ENCODE measurements at places on chromosomes 3 and 15.

DNA sequence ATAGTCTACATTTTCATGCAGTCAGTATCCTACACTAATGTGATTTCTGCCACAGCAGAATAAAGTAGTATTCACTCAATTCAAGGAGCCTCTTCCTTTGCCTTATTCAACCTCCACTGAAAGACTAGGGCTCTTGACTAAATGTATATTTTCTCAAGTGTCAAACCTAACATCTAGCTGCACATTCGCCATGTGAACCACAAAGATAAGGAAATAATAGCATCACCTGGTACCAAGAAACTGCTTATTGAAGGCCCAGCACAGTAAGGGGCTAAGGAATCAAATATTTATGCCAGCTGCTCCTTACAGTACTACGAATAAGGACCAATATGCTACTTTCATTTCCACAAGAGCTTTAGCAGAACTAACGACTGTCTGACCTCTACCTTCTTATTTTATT, 1.3 kb downstream of the SRP14 start:
- DNase-seq, result no peak

GRCh38 chr3:59542276-59542675, 492.5 kb upstream of the CFAP20DC start:
- DNase-seq, result no peak

- DNase-seq, result no peak
Measured at GRCh38 chr15:86615816-86616215, 536.1 kb downstream of the AGBL1 start.

GRCh38 chr15:54288049-54288448, 309.8 kb downstream of the UNC13C start:
- DNase-seq, result no peak

DNA sequence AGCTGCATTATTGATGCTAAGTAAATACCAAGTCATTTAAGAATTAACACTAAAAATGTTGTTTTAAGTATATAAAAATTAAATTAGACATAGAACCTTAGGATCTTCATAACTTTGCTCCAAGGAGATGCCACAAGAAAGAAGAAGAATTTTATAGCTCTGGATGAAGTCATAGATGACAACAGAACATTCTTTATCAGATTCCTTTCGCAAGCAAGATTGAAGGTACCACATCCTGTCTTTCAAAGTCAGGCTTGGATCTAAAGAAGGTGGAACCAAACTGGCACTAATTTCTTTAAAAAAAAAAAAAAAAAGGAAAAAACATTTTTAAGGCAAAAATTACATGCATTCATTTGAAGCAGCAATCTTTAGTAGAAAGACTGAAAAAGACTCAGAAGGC, 62.5 kb downstream of the POLQ start:
- DNase-seq, result no peak

- no peak for DNase-seq
Measured at GRCh38 chr3:182935803-182936202, 44.5 kb downstream of the DCUN1D1 start.

DNA sequence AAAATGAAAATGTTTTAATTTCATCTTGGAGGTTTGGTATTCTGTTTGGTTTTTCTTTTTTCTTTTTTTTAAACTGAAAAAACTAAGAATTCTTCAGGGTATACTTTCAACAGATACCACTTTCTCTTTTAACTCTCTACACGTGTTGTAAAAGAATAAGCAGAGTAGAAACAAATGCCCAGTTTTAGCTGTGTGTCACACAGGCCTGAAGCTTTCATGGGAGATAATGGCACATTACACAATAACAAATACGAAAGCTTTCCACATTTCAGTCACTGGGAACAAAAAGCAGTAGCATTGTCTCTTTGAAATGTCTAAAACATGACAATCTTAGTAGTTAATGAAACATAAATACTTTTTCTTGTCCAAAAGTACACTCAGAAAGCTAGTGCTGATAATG, 818.5 kb downstream of the TBL1XR1 start:
- no peak for DNase-seq

DNA sequence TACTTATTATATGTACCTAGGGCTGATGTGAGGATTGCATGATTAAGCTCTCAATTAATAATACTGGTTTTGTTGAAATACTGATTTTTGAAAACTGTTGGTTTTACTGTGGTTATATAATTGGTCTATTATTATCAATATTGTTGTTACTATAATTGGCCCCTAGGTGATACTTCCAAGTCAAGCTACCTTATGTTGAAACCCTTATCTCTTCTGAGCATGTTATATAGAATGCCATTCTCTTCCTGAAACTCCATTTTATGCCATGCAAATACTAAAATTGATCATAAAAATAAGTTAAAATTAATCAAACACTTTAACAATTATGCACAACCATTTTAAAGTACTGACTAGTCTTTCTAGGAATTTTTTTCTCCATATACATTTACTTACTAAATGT, 46.1 kb downstream of the BBS4 start:
- no peak for DNase-seq

DNA sequence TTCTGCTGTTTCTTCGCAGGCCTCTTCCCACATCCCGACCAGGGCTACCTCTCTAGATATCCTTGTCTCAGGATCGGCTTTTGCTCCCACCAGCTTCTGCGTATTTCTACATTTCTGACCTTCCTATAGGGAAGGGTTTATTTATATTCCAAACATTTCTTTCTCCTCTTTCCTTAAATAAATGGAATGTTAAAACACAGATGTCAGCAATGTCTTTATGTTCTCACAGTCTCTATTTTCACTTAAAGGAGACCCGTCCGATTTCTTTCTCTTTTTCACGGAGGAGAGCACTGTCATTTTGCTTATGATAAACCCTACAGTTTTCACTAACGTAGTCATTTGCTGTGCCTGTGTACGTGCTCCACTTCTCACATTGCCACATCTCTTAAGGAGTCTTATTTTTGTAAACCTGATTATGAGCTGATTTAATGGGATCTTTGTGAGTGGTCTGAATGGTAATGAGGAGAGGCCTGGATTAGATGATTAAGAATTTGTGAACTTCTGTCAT, 630 bp downstream of the KIF15 start:
- no peak for DNase-seq

DNA sequence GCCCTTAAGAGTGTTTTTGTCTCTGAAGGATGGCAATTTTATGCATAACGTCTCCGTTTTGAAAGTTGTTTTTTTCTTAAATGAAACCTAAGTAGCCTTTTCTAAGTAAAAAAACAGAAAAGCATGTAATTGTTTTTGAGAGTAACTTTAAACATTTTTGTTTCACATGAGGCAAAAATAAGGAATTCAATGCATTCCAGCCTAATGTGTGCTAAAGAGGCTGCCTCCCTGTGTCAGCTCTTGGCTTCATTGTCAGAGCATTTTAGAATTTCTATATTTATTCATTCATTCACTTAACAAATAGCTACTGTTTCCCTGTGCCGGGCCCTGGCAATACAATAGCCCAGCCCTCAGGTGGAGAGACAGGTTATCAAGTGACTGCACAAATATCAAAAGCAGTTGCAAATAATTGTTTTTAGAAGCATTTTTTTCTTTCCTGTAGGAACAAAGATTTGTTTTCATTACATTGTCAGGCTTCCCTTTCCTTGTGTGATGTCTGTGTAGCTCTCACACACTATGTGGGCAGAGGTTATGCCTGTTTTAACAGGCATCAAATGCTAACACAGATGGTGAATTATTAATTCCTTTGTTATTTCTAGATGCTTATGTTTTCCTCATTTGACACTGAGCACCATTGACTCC, 81.9 kb downstream of the CCK start:
- no peak for DNase-seq

DNA sequence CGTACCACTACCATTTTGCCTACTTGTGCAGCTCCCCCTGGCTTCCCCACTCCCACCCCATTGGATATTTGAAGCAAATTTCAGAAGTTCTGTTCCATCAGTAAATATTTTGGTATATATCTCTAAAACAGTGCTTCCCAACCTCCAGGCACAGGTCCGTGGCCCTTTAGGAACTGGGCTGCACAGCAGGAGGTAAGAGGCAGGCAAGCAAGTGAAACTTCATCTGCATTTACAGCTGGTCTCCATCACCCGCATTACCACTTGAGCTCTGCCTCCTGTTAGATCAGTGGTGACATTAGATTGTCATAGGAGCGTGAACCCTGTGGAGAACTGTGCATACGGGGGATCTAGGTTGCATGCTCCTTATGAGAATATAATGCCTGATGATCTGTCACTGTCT, 97.2 kb upstream of the LRRFIP2 start:
- no peak for DNase-seq

GRCh38 chr3:100503448-100503847, 11.0 kb downstream of the TMEM45A start:
- DNase-seq, result no peak

DNA sequence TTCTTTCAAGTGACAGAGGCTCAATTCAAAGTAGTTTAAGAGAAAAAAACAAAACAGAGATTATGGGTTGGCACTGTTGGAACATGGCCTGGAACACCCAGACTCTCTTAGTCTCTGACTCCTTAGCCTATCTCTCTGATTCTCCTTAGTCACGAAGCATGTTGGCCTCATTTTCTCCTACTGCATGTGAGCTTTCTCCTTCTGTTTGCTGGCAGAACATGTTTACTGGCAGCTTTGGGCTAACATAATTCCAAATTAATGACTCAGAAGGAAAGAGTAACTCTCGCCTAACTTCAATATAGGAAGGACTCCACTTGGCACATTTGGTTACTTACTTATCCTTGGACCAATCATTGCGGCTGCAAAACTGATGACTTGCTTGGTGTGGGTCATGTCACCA, 21.7 kb upstream of the CCDC39 start:
- DNase-seq, result no peak

DNA sequence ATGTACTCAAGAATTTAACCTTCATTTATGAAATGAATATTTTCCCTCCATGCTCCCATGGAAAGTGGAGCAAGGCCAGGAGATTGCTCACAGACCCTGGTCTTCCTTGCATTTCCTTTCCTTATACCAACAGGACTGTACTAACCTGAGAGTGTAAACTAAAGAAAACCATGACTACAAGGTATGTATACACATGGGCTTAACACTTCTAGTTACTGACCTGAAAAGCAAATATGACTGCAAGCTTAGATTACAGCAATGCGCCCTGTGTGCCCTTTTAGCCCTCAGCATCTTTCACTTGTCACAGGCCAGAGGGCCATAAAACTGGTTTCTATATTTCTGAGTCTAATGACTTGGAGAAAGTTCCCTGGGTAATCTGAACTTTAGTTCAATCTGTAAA, 52.1 kb downstream of the NEK10 start:
- no peak for DNase-seq

GRCh38 chr15:53203454-53203853, 413.3 kb upstream of the ONECUT1 start:
- no peak for DNase-seq
